IMR-90 (cell line): ENCODE measurements at places on chromosomes 1 and 21.

DNA sequence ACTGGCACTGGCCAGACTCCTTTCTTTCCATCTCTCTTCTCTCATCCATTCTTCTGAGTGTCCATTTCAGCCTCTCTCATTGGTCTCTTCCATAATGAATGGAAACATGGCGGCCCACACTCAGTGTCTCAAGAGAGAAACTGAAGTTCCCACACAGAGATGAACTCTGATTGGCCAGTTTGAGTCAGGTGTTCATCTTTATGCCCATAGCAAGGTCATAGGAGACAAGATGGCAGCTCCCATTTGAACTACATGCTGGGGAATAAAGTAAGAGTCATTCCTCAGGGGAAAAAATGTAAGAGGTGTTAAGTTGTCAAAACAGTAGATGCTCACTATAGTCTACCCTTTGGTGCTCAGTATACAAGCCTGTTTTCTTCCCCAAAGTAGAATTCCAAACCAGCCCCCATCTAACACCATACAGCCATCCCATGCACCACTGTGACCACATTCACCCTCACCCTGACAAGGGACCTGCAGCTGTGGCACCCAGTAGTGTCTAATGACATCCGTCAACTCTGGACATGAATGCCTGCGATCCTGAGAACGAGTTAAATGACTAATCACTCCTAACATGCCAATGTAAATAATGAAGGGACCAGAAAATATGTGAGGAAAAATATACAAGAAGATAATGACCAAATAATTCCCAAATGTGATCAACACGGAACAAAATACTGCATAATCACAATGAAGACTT lies 12.4 kb downstream of the CDA start:
- peak; percentile 64 for DNase-seq

- DNase-seq, result peak; percentile 37
Observed at GRCh38 chr1:28517649-28517999, 11.8 kb downstream of the RCC1 start.

- peak; percentile 80 for DNase-seq
Observed at GRCh38 chr1:199859491-199859933, 168.0 kb upstream of the NR5A2 start.

GRCh38 chr1:55699228-55699627 lies 484.1 kb upstream of the USP24 start:
- DNase-seq, result no peak

GRCh38 chr1:22376976-22377375 lies 74.7 kb upstream of the ZBTB40 start:
- DNase-seq, result no peak

DNA sequence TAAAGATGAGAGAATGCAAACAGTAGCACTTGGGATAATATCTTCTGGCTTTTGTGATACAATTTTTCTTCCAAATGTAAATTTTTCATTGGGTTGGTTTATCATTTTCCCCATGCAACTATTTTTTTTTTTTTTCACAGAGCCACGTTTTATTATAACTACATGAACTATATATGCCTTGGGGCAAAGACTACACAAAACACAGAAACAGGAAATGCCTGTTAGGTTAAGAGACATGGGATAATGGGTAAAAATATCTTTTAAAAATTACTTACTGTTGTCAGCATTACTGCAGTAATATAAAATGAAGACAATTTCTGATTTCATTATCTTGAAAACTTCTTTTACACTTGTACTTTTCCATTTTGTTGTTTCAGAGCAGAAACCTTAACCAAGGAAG lies 74.6 kb downstream of the DISP1 start:
- no peak for DNase-seq

DNA sequence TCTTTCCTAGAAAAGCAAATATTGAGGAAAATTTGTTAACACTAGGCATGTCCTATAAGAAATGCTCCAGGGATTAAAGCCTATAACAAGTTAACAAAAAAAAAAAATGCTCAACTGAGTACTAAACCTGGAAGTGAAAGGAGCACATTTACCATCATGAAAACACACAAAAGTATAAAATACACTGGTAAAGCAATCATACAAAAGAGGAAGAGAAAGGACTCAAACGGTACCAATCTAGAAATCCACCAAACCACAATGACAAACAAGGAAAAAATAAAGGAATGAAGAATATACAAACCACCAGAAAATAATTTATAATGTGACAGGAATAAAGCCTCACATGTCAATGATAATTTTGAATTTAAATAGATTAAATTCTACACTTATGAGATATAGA lies 21.2 kb downstream of the CD1E start:
- no peak for DNase-seq

DNA sequence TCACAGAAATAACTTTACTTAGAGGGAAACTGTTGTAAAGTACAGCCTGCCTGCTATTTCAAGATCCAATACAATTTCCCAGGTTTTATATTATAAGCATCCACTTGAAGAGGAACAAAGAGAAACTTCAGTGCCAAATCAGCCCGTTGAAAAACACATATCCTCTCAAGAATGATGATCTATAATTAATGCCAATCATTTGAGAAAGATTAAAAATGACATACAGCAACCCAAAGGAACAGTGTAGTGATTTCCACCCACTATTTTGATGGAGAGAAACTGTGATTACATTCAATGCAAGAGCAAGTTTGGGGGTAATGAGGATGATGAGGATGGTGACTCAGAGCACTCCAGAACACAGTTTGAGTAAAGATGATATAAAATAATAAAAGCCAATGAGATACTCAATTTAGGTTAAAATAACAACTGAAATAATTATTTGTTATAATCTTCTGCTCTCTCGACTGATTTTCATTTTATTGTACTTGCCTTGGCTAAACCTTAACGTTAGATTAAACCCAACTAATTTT lies 715.5 kb downstream of the NCAM2 start:
- DNase-seq, result peak; percentile 11

DNA sequence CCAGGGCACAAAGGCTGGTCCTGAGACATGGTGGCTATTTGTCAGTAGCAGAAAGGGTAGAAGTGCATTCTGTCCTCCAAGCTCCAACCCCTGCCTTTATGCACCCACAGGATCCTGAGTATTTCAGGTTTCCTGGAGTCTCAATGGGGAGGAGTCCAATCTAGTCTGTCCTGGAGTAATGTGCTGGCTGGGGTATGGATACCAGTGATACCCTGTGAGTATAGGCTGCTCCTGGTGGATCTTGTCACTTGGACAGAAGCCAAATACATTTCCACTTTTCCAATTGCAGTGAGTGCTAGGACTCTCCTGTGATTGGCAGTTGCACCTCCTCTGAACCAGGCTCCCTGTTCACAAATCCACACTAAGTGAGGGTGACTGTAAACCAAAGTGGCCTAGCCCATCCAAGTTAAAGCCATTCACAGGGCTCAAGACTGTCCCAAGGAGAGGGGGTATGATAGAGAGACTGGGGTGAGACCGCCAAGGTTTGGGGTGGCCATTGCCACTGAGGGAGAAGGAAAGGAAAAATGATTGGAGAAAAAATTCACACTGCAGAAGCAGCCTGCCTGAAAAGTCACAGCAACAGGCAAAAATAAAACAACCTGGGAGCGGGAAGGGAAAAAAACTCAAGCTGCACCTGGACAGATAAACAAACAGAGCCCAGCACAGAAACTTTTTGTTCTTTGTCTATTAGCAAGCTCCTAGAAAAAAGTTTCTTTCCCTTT lies 163.4 kb upstream of the ETV3 start:
- no peak for DNase-seq

DNA sequence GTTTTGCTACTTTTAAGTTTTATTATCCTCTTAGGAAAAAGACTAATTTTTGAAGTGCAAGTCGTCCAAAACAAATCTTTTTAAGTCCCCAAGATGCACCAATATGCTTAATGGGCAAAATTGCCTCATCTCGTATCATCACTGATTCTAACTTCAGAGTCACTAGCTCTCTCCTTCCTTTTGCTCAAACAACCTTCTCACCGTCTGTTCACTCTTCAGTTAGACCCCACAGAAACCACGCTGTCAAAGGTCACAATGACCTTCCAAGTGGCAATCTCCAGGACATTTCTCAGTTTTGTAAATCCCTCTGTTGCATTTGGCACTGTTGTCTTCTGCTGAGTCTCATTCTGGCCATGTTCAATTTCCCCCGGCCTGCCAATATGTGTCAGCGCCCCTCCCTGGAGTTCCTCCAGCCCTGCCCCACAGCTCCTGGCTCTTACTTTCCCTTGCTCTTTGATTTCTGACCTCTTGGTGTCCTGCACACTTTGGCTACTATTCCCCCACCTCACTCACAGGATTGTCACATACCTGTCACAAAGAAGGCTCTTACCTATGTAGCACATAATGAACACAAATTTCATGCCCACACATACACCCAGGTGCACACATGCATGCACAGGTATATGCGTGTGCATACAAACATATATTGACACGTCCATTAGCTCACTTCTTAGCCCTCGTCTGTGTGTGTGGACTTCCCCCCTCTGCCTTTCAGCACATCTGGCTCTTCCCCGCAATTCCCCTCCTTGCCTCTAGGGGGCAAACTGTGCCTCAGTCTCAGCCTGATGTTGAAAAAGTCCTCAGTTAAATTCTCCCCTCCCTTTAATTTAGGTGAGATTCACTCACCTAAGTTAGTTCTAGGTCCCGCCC lies 354.0 kb upstream of the DUSP10 start:
- no peak for DNase-seq

- DNase-seq, result peak; percentile 99
Observed at GRCh38 chr1:12477936-12478611, 139.9 kb downstream of the DHRS3 start.

DNA sequence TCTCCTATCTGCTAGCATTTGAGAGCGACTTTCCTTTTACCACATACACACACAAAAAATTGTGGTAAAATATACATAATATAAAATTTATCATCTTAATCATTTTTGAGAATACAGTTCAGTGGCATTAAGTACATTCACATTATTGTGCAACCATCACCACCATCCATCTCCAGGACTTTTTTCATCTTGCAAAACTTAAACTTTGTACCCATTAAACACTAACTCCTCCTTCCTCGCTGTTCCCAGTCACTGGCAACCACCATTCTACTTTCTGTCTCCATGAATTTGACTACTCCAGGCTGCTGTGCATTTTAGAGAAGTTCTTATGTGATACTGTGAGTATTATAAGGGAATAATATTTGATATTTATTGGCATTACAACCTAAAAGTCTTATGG lies 181.3 kb downstream of the C1orf21 start:
- no peak for DNase-seq

DNA sequence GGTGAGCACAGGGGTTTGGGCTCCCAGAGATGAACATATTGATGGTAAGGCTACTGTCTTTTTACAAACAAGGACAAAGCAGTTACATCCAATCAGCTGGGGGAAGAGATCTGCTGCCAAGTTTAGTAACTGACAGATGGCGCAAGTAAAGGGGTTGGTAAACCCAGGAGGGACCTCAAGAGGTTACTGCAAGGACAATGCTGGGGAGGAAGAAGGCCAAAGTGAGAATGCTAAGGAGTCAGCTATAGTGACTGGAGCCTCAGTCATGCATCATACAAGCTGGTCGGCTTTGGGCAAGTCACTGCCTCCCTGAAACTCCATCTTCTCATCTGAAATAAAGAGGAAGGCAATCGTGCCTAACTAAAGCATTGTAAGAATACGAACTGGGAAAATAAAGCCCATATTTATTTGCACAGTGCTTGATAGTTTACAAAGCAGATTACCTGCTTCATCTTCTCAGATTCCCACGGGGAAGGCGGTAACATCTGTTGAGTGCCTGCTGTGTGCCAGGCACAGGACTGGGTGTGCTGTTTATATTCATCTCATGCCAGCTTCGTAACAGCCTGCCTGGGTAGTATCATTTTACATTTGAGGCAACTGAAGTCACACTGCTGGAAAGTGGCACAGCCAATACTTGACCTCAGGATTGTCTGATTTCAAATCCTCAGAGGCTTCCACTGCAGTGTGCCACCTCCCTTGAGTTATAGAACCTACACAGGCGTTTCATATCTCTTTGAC lies 114.8 kb downstream of the BEND5 start:
- no peak for DNase-seq

GRCh38 chr1:53572815-53573173 lies 113.6 kb downstream of the DMRTB1 start:
- no peak for DNase-seq

- DNase-seq, result peak; percentile 69
Observed at GRCh38 chr1:155729031-155729898, 40.4 kb downstream of the DAP3 start.

- DNase-seq, result peak; percentile 93
Observed at GRCh38 chr1:63674238-63674864, 81.1 kb downstream of the PGM1 start.

DNA sequence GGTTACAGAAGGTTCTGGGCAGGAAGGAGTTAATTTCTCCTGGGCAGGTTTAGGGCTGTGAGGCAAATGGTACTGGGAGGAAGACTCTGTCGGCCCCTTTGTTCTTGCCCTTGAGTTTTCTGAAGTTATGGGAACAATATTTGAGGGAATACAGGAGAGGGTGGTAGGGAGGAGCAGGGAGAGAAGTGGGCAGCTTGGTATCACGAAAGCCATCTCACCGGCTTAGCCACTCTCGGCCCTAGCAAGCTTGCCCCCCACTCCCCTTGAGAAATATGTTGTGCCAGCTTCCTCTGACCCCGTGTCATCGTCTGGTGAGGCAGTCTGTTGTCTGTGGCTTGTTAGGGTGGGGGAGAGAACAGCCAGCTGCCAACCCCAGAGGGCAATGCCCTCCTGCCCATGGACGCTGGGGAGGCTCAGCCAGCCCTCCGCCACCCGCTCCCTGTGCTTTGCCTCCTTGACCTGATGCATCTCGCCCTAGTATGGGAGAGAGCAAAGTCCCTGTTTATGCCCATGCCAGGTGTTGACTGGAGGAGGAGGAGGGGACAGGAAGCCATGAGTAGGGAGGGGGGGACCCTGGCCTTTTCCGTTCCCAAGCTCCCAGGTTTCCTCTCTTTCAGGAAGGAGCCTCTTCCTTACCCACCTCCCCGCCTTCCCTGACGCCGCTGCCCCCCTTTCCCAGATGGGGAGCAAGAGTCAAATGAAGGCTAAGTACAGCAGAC lies 1.2 kb downstream of the EFNA1 start:
- DNase-seq, result no peak

- DNase-seq, result peak; percentile 53
Observed at GRCh38 chr1:196407358-196408051, 200.7 kb downstream of the KCNT2 start.
